ENCODE measurements at places on chromosomes 13 and 19.

GRCh38 chr13:44908712-44909111, 80.6 kb downstream of the NUFIP1 start:
- no peaks in the 10 kb centered on the region for H3K27me3 ChIP-seq
- no peak overlapping the region for H3K4me3 ChIP-seq
- no peak overlapping the region for H3K27ac ChIP-seq
- DNase-seq = no peak
- H3K36me3 ChIP-seq = no peaks in the 10 kb centered on the region
- peaks cover 46% of the 10 kb centered on the region for H3K4me1 ChIP-seq

DNA sequence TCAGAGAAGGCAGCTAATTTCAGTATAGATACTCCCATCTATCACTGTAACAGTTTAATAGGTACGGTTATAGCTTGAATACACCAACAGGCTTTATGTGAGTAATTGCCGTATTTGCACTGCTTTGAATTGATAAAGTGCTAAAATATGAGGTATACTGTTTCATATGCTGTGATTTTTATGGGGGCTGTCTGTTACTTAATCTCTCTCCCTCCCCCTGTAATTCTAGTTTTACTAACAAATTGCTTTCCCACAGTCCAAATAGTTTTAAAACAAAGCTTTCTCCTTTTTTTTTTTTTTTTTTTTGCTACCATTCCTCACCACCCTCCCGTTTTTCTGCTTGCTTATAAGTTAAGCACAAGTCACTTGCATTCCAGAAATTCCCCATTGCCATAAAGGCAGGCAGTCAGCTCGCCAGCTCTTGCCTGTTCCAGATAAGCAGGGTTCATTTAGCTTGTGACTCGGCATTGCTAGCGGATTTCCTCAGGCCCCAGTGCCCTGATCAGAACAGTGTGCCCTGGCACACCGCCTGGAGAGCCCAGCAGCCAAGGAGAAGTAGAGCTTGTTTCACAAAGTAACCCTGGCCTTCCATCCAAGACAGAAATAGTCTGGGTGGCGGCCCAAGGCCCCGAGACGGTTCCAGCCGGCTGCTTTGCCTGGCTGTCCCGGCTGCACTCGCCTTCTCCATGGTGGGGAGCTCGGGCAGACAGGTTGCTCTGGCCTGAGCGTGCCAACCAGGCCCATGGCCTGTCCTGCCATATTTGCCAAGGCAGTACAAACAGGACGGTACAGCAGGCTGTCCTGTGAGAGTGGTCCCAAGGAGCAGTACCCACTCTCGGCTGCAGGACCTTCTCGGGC, 43.5 kb upstream of the NPAS1 start:
- H3K27ac ChIP-seq = peak overlapping the region; percentile 79
- no peak overlapping the region for H3K4me3 ChIP-seq
- H3K4me1 ChIP-seq = peaks cover 66% of the 10 kb centered on the region
- H3K27me3 ChIP-seq = no peaks in the 10 kb centered on the region

DNA sequence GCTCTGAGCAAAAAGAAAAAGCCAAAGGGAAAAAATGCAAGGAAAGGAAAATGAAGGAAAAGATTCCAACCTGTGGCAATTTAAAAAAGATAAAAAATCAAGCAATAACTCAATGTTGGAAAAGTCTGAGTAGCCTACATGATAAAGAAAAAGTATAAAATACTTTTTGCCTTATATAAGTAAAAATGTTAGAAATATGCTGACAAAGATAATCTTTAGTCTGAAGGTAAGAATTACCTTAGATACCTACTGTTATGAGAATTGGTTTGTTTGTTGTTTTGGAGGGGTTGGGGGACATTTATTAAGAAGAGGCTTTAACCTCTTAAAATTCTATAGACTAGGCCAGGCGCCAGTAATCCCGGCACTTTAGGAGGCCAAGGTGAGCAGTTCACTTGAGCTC, 29.7 kb upstream of the CPB2 start:
- no peaks in the 10 kb centered on the region for H3K4me1 ChIP-seq
- no peak for DNase-seq
- no peak overlapping the region for H3K27ac ChIP-seq
- no peaks in the 10 kb centered on the region for H3K27me3 ChIP-seq
- no peak overlapping the region for H3K4me3 ChIP-seq
- no peaks in the 10 kb centered on the region for H3K36me3 ChIP-seq

- no peak overlapping the region for H3K27ac ChIP-seq
- H3K27me3 ChIP-seq = no peaks in the 10 kb centered on the region
- H3K4me3 ChIP-seq = no peak overlapping the region
- H3K36me3 ChIP-seq = no peaks in the 10 kb centered on the region
Observed at GRCh38 chr19:15935167-15935702, 906 bp upstream of the CYP4F11 start.

Data from muscle of leg (tissue), 16 donors.